ENCODE measurements at places on chromosomes 5 and 9.

GRCh38 chr9:134775081-134775951, 105.3 kb upstream of the FCN2 start:
- no peak for DNase-seq

DNA sequence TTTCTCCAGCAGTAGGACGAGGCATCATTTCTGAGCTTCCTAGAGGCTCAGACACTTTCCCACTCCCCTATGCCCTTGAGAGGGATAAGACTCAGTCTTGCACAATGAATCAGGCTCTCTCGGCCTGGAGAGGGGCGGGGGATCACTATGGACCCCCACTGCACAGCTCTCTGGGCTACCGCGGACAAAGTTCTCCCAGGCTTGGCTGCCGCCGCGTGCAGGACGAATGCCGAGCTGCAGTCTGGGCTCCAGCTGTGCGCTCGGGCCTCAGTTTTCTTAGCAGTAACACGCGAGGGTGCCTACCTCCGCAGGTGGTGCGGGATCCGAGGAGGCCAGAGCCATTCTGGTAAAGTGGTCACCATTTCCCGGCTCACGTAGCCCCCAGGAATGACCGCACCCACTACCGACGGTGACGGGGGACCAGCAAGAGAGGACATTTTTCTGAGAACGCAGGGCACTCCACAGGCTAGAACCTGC, 3.4 kb upstream of the MYORG start:
- no peak for DNase-seq

DNA sequence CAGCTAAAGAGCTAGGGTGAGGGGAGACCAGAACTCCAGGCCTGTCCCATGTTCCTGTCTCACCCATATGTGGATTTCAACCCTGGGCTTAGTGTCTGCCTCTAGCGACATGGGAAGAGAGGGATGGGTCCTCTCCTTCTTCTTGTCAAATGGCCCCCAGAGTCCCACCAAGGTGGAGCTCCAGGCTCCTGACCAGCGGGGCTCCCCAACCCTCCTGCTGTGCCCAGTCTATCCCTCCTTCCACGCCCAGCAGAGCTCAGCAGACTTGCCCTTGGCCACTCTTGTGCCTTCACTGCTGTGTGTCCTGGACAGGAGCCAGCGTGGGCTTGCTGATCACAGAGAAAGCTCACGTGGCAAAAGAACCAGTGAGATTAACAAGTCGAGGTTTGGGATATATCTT, 123.0 kb upstream of the GABRP start:
- no peak for DNase-seq

GRCh38 chr5:112861638-112861985, 525 bp downstream of the SRP19 start:
- DNase-seq, result no peak

GRCh38 chr9:69542058-69542457, 130.1 kb downstream of the APBA1 start:
- DNase-seq, result no peak

GRCh38 chr5:169801781-169802180, 164.7 kb downstream of the DOCK2 start:
- no peak for DNase-seq

DNA sequence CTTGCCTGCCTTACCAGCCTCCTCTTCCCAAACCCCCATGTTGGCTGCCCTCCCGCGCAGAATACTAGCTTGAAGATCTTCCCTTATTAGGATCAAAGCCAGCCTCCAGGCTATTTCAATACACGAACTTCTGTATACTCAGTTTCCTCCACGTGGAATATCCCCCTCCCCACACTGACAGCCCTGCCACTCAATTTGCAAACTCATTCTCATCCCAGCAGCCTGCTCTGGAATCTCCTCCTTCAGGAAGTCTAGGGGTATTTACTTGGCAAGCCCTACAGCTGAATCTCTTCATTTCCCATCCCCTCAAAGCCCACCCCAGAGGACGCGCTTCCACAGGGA, 157.0 kb upstream of the SMIM23 start:
- no peak for DNase-seq

- DNase-seq, result no peak
Measured at GRCh38 chr9:130535818-130536521, 43.4 kb upstream of the FUBP3 start.

- no peak for DNase-seq
Measured at GRCh38 chr5:135569755-135570452, 8.9 kb downstream of the CXCL14 start.

- no peak for DNase-seq
Measured at GRCh38 chr9:111839387-111839786, 44.6 kb upstream of the SHOC1 start.

Measured in T-helper 22 cell (primary cell).